Activated T-helper 1 cell treated with anti-CD3 and anti-CD28 coated beads, Interleukin-12 subunit alpha, Interleukin-12 subunit beta, Interleukin-2, Interleukin-4 antibody, amounts not matched to agents 30 ng/mL and 10 ng/mL and 1 ng/mL, durations not matched to agents 14 hours and 24 hours and 36 hours (primary cell): ENCODE measurements at places on chromosomes 4 and X. TPM values are rescaled to one million over a fixed set of nuclear protein-coding genes. Genes with fewer than 3 reads are reported as not detected.

DNA sequence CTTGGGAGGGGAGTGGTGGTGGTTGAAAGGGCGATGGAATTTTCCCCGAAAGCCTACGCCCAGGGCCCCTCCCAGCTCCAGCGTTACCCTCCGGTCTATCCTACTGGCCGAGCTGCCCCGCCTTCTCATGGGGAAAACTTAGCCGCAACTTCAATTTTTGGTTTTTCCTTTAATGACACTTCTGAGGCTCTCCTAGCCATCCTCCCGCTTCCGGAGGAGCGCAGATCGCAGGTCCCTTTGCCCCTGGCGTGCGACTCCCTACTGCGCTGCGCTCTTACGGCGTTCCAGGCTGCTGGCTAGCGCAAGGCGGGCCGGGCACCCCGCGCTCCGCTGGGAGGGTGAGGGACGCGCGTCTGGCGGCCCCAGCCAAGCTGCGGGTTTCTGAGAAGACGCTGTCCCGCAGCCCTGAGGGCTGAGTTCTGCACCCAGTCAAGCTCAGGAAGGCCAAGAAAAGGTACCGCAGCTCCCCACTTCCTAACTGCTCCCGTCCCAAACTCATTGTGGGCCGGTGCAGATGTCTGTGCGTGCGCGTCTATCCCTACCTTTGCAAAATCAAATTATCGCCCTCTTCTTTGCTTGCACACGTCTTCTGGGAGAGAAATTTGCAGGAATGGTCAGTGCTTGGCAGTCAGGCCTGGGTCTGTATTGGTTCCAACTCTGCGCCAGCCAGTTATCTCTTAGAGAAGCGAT is 533 bp downstream of the IL15 start:
- peak; percentile 8 for DNase-seq

DNA sequence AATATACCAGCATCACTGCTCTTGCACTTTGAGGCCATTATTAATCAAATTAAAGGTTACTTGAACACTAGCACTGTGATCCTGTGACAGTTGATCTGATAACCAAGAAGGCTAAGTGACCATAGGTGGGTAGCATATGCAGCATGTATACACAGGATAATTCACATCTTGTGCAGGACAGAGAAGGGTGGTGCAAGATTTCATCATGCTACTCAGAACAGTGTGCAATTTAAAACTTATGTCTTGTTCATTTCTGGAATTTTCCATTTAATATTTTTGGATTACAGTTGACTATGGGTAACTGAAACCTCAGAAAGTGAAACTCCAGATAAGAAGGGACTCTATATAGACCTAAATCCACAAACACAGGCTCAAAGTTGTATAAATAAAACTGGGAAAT is 78.2 kb upstream of the PDE5A start:
- DNase-seq, result no peak

DNA sequence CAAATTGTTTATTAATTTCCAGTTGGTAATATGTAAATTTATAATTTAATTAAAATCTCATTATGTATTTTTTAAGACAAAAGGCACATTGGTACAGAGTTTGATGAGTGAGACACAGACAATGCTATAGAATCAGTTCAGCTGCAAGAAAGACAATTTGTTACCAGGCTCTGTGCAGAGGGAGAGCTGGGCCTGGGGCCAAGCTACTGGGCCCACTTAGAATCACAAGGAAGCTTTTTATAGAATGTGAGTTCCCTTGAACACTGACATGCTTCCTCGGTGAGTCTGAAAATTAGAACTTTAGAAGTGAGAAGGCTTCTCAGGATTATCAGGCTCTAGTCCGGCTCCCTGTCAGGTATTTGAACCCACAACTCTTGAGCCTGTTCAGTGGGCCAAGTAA is 129.0 kb downstream of the AFF2 start:
- no peak for DNase-seq

- DNase-seq, result no peak
Observed at GRCh38 chr4:126209147-126209546, 894.4 kb downstream of the FAT4 start.

- no peak for DNase-seq
Observed at GRCh38 chr4:41413670-41414411, 124.1 kb upstream of the LIMCH1 start.

GRCh38 chrX:68090266-68090665 is 343.0 kb downstream of the OPHN1 start:
- no peak for DNase-seq

DNA sequence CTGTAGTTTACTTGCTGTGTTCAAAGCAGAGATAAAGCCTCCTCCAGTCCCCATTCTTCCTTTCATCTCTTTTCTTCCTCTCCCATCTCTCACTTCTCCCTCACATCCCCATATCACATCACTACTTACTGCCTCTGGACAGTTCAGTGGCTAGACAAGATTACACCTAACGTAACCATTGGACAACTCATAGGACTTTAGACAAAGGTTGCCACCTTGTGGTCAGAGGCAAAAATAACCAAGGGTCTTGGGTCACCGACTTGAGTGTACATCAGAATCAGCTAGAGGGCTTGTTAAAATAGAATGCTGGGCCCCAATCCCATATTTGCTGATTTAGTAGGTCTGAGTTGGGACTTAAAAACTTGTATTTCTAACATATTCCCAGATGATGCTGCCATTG is 109.3 kb upstream of the DGKK start:
- no peak for DNase-seq

DNA sequence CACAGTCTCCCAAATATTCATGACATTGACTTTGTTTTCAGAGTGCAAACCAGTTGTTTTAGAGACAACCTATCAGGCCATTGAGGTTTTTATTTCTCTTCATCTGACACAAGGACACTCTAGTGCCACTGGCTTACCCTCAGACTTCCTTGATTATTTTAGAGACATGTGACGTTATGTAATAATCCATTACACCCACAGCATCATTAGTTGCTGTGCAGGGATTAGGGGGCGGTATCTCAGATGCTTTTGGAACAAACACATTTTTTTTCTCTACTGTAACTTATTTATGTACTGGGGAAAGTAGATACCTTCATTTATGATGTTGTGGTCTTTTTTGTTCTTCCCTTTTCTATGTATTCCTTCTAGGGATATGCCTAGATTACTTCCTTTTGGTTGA is 2293.1 kb downstream of the PCDH7 start:
- DNase-seq, result no peak

GRCh38 chr4:38623260-38623659 is 40.7 kb upstream of the KLF3 start:
- DNase-seq, result no peak

DNA sequence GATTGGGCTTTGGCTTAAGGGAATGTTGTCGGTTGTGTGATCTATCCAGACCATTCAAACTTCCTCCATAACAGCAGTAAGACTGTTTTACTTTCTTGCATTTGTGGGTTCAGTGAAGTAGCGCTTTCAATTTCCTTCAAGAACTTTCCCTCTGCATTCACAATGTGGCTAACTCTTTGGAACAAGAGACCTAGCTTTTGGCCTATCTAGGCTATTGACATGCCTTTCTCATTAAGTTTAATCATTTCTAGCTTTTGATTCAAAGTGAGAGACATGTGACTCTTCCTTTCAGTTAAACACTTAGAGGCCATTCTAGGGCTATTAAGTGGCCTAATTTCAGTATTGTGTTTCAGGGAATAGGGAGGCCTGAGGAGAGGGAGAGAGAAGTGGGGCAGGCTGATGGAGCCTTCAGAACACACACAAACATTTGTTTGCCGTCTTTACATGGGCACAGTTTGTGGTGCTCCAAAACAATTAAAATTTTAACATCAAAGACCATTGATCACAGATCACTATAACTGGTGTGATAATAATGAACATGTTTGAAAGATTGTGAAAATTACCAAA is 34.1 kb downstream of the ADH5 start:
- no peak for DNase-seq

DNA sequence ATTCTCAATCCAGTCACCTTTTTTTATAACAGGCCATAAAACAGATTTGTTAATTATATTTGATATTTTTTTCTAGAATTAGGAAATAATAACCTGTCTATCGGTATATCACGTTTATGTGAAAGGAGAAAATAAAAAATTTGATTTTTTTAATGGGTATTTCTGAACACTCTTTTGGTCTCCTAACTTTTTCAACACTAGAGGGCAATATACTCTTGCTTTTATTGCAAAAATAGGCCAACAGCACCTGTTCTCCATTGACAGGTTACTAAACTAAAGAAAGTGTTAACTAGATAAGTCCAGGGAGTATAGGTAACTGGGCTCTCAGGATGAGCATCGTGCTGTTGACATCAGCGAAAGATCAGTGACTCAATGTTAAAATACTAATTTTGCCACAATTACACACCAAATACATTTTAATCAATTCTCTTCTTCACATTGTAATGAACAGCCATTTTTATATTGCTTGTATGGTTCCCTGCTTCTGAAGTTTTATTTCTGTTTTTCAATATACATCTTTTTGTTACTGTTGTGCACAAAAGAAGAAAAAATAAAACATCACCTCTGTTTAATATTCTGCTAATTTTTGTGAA is 22.8 kb downstream of the NDST4 start:
- no peak for DNase-seq

DNA sequence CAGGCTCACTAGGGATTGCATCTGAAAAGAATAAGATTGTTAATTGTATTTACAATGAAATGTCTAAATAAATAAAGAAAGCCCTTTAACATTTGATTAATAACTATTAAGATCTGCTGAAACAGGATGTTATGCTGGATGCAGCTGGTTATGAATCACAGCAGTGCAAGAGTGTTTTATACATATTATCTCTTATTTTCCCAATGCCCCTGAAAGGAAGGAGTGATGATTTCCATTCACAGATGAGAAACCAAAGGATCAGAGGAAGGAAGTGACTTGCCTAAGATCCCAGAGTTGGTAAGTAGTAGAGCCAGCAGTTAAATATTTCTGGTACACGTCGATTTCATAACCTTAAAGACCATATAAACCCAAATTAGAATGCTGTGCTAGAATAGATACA is 76.3 kb upstream of the ARHGAP36 start:
- no peak for DNase-seq

RHOXF2B gene
- total RNA-seq, result not detected in 2 replicates

CXCL6 gene
- not detected in 2 replicates for total RNA-seq

ALPK1 gene
- total RNA-seq, result 8.7 and 9.7 TPM in 2 replicates

TRIM61 gene
- total RNA-seq, result 2.4 and 3.1 TPM in 2 replicates

GAGE12H gene
- total RNA-seq, result not detected in 2 replicates

NAP1L3 gene
- total RNA-seq, result 0.42 and 0.70 TPM in 2 replicates
